ENCODE measurements at places on chromosomes 5 and 9. TPM values are rescaled to one million over a fixed set of nuclear protein-coding genes. Genes with fewer than 3 reads are reported as not detected.

The SAXO1 gene
- not detected for total RNA-seq

The LRRC70 gene
- 0.19 TPM for total RNA-seq

The RFESD gene
- total RNA-seq = 1.2 TPM

The SEC24A gene
- 29.0 TPM for total RNA-seq

The TMEM232 gene
- total RNA-seq = 4.2 TPM

The OTULINL gene
- total RNA-seq = 0.16 TPM

The SPINK6 gene
- total RNA-seq = not detected

The ST8SIA4 gene
- total RNA-seq = 4.5 TPM

The CRHBP gene
- not detected for total RNA-seq

The SPINK4 gene
- total RNA-seq = not detected

The CAMLG gene
- 22.6 TPM for total RNA-seq

The LCN15 gene
- not detected for total RNA-seq

The ANKRD20A1 gene
- total RNA-seq = not detected

The ZNF462 gene
- 14.7 TPM for total RNA-seq

The NUTM2G gene
- total RNA-seq = not detected

The SLC34A1 gene
- not detected for total RNA-seq

The BTNL9 gene
- not detected for total RNA-seq

The C9 gene
- not detected for total RNA-seq

The DDX4 gene
- not detected for total RNA-seq

The DOCK2 gene
- total RNA-seq = 0.08 TPM

The GFI1B gene
- total RNA-seq = 0.10 TPM

The DBH gene
- total RNA-seq = 1.5 TPM

The OR13C2 gene
- total RNA-seq = not detected

The TCERG1 gene
- total RNA-seq = 51.9 TPM

The GOLGA1 gene
- total RNA-seq = 15.3 TPM

The PCAT7 gene
- not detected for total RNA-seq

The PHF24 gene
- not detected for total RNA-seq

The PCA3 gene
- not detected for total RNA-seq

The LCN12 gene
- 0.27 TPM for total RNA-seq

The SLC45A2 gene
- 0.05 TPM for total RNA-seq

The UGT3A2 gene
- total RNA-seq = not detected

The GZMA gene
- not detected for total RNA-seq

The POLR3G gene
- 2.3 TPM for total RNA-seq
